Stimulated activated CD8-positive, alpha-beta memory T cell treated with anti-CD3 and anti-CD28 coated beads, Interleukin-4, amount 100 ng/mL, for 4 hours (primary cell): ENCODE measurements at places on chromosomes 4 and X.

DNA sequence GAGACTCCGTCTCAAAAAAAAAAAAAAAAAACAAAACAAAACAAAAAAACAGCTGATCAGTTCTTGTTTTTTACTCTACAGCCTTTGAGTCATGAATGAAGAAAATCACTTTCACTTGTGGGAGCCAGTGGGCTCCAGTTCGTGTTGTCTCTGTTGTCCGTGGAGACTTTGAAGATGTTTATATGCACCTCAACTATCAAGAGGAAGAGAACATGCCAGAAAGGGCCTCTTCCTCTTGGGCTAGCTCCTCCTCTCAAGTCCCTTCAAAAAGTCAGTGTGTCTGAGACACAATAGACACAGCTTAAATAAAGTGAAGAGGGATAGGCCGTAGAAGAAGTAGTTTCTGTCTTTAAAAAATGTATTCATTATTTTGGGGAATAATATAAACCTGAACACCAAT lies 182.7 kb downstream of the KDR start:
- no peak for DNase-seq

DNA sequence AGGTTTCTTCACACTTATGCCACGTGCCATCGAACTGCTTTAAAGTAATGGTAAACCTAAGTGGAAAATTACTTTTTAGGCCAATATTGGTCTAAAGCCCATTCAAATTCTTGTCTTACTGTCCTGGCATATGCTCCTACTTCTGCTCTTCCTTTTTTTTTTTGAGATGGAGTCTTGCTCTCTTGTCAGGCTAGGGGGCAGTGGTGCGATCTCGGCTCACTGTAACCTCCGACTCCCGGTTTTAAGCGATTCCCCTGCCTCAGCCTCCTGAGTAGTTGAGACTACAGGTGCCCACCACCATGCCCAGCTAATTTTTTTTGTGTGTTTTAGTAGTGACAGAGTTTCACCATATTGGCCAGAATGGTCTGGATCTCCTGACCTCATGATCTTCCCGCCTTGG lies 129.0 kb upstream of the TECRL start:
- DNase-seq = no peak

GRCh38 chr4:52366621-52367020 lies 292.5 kb downstream of the USP46 start:
- DNase-seq = no peak

DNA sequence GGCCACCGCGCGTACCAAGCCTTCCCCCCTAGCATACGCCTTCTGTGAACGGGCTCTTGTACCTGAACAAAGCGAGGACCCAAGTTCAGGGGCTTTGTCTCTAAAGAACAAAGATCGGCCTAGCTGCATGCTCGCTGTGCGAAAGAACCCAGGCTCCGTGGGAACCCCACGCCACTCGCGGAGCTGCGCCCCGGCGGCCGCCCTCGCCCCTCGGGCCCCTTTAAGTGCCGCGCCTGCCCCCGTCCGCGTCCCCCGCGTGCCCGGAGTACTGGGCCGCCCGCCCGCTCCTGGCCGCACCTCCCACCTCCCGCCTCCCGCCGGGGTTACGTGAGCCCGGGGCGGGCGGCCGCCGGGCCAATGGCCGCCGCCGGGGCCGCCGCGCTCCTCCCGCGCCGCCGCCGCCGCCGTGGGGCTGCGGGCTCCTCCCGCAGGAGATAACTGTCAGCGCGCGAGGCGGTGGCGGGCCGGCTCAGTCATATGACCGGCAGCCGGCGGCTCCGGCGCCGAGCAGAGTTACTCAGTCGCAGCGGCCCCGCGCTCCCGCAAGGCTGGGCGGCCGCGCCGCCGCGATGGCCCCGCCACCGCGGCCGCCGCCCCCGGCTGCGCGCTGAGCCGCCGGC lies at the start of gene FNIP2:
TSS of gene FNIP2 (plus strand) at position 472 of the 620 bp plus-strand sequence. CDS start 187 bp downstream, outside the sequence.
- DNase-seq = peak; percentile 12

GRCh38 chrX:121407627-121408026 lies 360.2 kb downstream of the GLUD2 start:
- DNase-seq = no peak

- no peak for DNase-seq
Measured at GRCh38 chr4:57172065-57172464, 61.9 kb upstream of the IGFBP7 start.

GRCh38 chr4:143133977-143134376 lies 50.7 kb upstream of the USP38 start:
- no peak for DNase-seq

DNA sequence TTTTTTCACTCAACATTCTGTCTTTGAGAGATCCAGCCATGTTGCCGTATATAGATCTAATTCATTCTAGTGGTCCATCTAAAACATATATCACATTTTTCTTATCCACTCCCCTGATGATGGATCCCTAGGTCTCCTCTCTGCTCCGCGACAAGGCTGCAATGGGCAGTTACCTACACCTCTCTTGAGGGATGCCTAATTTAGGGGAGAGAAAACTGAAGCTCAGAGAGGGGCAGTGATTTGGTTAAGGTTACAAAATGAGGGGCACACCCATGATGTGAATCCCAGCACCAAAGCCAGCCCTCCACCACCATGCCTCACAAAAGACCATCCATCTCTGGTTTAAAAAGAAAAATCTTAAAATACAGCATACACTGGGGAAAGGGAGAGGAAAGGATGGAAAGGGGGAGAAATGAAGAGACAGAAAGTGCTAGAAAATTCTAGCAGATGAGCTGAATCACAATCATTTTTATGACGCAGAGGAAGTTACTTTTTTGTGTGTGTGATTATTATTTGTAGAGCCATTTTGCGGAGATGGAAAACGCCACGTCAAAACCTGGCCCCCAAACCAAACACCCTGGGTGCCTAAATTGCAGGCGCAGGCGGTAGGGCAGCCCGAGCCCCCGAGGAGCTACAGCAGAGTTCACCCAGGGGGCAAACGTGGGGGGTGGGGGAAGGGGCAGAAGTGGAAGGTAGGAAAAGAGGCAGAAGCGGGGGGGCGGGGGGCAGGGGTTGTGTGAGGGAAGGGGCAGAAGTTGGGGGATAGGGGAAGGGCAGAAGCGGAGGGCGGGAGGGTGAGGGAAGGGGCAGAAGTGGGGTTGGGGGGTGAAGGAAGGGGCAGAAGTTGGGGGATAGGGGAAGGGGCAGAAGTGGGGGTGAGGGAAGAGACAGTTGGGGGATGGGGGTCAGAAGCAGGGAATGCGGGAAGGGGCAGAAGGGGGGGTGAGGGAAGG lies 1.3 kb upstream of the TSPYL2 start:
- no peak for DNase-seq

DNA sequence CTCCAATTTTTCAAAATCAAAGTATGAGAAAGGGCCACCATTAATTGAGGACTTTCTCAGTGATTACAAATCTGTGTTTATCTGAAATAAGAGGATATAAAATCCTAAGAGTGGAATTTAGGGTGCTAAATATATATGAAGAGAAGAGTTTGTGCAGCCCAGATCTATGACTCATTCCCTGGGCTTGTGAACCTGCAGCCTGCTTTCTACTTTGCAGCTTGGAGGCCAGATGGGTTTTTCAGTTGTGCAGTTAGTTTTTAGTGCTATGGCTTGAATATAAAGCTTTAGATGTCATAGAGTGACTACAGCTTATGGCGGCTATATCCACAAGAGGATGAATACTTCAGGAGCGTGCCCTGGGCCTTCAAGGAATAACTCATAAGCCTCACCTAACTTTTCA lies 1391.1 kb downstream of the FSTL5 start:
- DNase-seq = no peak

- DNase-seq = no peak
Measured at GRCh38 chr4:176791591-176792325, 964 bp downstream of the VEGFC start.

DNA sequence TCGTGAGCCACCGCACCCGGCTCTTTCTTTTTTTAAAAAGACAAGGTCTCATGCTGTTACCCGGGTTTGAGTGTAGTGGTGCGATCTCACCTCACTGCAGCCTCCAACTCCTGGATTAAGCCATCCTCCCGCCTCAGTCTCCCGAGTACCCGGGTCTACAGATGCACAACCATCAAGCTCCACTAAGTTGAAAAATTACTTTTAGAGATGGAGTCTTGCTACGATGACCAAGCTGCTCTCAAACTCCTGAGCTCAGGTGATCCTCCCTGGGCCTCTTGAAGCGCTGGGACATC lies 2.0 kb downstream of the SLC25A6 start:
- no peak for DNase-seq

DNA sequence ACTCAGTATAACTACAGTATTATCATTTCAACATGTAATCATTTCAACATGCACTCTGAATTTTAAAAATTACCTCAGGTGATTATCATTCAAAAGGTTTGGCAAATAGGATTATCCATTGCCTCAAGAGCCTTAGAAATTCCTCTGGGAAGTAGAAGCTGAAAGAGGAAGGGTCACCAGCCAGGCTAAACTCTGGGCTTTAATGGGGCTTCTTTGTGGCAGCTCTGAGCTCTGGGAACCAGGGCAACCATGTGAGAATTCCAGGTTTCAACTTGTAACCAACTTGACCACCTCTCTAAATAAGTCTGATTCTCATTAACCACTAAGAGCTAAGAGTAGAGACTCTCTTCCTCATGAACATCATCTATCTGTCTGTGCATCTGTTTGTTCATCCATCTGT lies 117.2 kb upstream of the MED14 start:
- DNase-seq = no peak

DNA sequence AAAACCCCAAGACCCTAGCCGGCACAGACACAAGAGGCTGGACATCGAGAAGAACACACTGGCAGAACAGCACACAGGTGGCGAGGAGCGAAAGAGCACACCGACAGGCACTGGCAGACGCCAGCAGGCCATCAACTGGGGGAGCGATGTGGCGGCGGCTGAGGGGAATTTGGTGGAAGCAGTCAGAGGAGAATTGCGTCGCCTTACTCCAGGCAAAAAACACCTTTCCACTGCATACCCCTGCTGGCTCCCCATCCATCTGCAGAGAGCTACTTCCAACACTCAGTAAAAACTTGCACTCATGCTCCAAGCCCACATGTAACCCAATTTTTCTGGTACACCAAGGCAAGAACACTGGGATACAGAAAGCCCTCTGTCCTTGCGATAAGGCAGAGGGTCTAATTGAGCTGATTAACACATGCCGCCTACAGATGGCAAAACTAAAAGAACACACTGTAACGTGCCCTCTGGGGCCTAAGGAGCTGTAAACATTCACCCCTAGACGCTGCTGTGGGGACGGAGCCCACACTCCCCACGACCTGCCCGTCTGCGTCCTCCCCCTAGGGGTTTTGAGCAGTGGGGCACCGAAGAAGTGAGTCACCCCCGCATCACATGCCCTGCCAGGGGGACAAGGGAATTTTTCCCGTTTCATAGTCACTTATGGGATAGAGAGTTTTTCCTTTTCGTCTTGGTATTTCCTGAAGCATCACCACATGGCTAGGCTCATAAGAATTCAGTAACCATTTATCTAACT lies 262.3 kb downstream of the KCTD8 start:
- no peak for DNase-seq

DNA sequence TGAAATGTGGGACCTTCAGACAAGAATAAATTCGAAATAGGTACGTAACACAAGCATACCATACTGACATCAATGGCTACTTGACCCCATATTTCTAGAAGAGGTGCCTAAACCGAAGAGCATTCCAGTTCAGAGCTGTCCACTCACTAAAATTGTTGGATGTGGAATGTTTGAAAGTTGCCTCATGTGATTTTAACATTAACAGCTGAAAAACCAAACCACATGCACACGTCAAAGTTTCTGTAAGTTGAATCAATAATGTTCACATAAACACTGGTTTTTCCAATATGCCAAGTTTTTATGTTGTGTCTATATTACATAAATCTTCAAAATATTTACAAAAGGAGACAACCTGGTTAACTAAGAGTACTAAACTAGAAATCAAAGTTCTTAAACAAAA lies 3.5 kb downstream of the UBE2D3 start:
- DNase-seq = no peak

GRCh38 chrX:46588263-46588662 lies 14.7 kb downstream of the CHST7 start:
- DNase-seq = no peak
